ENCODE measurements at places on chromosomes 5 and 9. TPM values are rescaled to one million over a fixed set of nuclear protein-coding genes. Genes with fewer than 3 reads are reported as not detected.

The ANKRD55 gene
- total RNA-seq: not detected

The POU5F2 gene
- 0.53 TPM for total RNA-seq

The DND1 gene
- total RNA-seq: 0.13 TPM

The SPINK5 gene
- 0.13 TPM for total RNA-seq

The PCDHGB1 gene
- 1.8 TPM for total RNA-seq

The NDUFS6 gene
- 47.4 TPM for total RNA-seq

The PCDH12 gene
- total RNA-seq: 1.7 TPM

The TAF11L5 gene
- not detected for total RNA-seq

The PCDHB3 gene
- 1.3 TPM for total RNA-seq

The G3BP1 gene
- 151 TPM for total RNA-seq

The FIBCD1 gene
- 0.26 TPM for total RNA-seq

The LAMC3 gene
- 0.12 TPM for total RNA-seq

The LMX1B gene
- total RNA-seq: not detected

The CDC25C gene
- total RNA-seq: 3.0 TPM

The SCGB3A1 gene
- total RNA-seq: not detected

The EGFL7 gene
- total RNA-seq: 15.5 TPM

The FBP2 gene
- total RNA-seq: not detected

The ARHGEF39 gene
- total RNA-seq: 0.44 TPM

The SPATA31A3 gene
- total RNA-seq: not detected

The TOPORS gene
- 35.8 TPM for total RNA-seq

The PTPN3 gene
- total RNA-seq: 12.7 TPM

The PTGS1 gene
- 138 TPM for total RNA-seq

The QRFP gene
- not detected for total RNA-seq

The PLCXD3 gene
- total RNA-seq: 0.53 TPM

The NHP2 gene
- 88.4 TPM for total RNA-seq

The TYRP1 gene
- not detected for total RNA-seq

The RAB3C gene
- total RNA-seq: not detected

The KLHL3 gene
- total RNA-seq: 4.6 TPM

The ANKH gene
- 97.9 TPM for total RNA-seq

The FUBP3 gene
- total RNA-seq: 43.0 TPM

The FOXD4L4 gene
- 0.26 TPM for total RNA-seq

The PDZD2 gene
- 0.19 TPM for total RNA-seq

The DMRT2 gene
- total RNA-seq: not detected

The SMC5 gene
- total RNA-seq: 25.8 TPM

The FOXI1 gene
- not detected for total RNA-seq

The ZNF658 gene
- total RNA-seq: 4.2 TPM

The PLAC8L1 gene
- 0.40 TPM for total RNA-seq

The TPPP gene
- 0.93 TPM for total RNA-seq

The TAF11L7 gene
- total RNA-seq: not detected

The ANKRD34B gene
- not detected for total RNA-seq

Measured in aortic smooth muscle cell (primary cell).